ENCODE measurements at places on chromosomes 5 and 9. TPM values are rescaled to one million over a fixed set of nuclear protein-coding genes. Genes with fewer than 3 reads are reported as not detected.

GRCh38 chr9:96363175-96363967 is 20.1 kb downstream of the SLC35D2 start:
- DNase-seq, result no peak

DNA sequence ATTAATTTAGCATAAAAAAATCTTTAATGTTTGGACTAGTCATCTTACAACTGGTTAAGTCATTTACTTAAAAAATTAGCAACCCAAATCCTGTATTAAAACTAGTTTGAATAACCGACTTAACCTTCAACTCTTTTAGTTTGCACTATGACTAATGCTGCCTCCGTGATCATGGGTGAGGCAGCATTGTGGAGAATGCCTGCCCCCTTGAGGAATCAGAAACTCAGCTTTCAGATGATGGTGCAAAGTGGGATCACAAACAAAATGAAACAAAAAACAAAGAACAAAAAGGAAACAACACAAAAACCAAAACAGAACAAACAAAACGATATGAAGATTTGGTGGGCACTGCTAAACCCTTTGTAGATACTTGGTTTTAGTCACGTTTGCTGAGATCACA is 127.0 kb upstream of the PALM2AKAP2 start:
- no peak for DNase-seq

DNA sequence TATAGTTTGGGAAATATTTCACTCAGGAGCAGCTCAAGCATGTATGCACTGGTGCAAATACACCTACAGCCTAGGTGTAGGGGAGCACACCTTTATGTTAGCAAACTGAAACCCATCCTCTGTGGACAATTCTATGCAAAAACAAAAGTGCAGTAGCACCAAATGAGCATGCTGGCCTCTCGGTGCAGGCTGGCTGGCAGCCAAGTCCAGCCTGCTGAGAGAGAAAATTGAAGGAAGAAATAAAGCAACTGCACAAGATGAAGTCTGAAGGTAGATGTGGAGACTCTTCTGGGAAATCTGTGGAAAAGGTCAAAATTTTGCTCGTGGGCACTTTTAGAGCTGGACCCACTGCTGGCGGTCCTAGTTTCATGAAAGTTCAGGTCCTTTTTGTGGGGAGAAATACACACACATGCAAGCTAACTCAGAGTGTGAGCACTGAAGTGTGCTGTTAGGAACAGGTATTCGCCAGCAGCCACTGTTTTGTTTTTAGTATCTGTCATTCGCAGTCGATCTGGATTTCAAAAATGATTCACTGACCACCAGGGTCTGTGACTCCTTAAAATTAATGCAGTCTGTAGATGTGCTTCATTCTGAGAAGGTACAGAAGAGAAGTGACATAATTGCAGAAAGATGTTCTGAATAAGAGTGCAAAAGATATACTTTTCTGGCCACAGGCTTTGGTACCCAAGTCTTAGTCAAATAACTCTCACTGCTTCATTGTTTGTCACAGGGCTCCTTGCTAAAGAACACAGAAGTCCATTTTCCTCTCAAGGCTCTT is 281.7 kb downstream of the PARP8 start:
- DNase-seq, result no peak

- DNase-seq, result no peak
Measured at GRCh38 chr9:4106760-4107143, 193.1 kb downstream of the GLIS3 start.

The SLC34A1 gene
- total RNA-seq, result not detected

The CYSRT1 gene
- total RNA-seq, result 0.32 TPM

DNA sequence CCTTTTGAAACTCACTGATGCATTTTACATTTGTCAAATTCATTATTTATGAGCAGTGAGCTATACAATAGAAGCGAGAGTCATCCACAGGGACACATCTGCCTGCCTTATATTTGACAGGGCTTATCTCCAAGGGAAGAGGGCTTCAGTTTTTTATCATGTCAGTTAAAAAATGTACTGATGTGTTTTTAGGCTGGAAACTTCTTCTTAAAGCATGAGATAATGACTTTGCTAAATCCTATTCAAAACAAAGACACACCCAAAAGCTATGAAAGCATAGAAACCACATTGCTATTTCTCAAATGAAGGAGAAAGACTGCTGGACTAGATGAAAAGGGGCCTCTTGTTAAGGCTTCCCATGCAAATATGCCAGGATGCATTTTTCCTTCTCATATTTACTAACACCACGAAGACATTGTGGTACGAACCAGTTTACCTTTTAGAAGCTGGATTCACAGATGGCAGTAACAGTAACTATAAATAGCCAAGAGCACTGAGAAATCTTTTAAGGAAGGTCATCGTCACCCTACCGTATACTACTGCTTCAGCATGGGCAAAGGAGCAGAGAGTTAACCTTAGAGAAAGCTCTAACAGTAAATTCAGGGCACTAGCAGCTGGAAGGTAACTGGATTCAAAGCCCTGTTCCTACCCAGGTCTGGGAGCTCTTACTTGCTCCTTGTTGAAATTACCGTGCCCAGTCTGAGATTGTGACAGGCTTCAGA is 86.3 kb upstream of the IFNK start:
- no peak for DNase-seq

DNA sequence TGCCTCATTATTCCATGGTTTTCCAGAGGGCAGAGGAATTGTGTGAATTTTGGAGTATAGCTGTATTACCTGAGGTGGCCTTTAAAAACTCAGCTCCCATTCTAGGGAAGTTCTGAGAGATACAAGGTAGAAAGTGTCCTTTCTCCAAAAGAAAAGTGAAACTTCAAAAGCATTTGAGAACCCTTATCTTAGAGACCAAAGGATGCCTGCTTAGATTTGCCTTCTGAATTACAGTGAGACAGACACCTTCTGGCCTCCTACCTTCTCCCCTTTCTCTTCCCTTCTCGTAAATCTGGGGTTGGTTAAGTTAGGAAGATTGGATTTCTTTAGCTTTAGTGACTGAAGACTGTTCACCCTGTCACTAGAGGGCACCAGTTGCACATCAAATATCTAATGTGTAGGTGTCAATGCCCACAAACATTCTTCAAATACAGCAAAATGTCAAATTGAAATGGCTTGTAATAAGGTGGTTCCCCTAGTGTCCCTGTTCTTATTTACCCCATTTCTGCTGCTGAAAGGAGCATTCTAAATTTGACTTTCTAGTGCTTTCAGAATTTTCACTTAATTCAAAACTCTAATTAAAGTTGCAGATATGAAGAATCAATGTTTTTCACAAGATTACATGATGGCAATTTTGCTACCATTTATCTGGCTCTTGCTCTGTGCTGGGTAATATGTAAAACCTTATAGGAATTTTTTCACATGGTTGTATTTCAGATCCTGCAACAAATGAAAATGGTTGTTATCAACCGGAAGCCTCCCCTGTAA is 46.7 kb downstream of the PRRC1 start:
- peak; percentile 68 for DNase-seq

- DNase-seq, result no peak
Measured at GRCh38 chr5:119292701-119293515, 62.9 kb upstream of the TNFAIP8 start.

DNA sequence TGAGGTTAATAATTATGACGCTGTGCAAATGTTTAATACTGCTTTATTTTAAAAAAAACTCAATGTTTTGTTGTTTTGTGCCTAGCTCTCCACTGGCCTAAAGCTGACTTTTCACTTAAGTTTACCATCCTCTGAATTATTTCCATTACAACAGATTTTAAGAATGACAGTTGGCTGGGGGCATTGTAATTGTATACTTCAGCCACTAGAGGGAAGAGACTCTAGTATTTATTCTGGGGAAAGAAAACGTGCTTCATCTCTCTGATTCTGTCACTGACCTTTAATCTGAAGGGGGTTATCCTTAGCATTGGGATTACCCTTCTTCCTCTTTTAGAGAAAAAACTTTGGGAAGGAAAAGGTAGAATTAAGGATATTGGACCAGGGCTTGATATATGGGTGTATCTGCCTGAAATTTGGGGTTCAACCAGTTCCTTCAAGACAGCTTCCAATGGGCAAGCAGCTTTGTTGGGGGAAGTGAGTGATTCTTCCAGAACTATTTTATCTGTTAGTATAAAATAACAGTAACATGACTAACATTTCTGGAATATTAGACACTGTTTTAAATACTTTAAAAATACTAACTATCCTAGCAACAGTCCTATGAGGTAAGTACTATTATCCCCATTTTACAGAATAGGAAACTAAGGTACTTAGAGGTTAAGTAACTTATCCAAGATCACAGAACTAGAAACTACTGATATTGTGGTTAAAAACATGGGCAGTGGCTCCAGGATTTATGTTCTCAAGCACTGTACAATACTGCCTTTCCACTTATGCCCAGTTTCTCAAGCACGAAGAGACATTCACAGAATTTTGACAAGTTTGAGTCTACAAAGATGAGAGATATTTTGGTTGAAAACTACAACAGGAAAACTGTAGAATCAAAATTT is 208.4 kb downstream of the CD180 start:
- peak; percentile 43 for DNase-seq

- DNase-seq, result no peak
Measured at GRCh38 chr5:6791031-6791430, 77.8 kb downstream of the TENT4A start.

- no peak for DNase-seq
Measured at GRCh38 chr9:131808291-131808690, 68.4 kb upstream of the RAPGEF1 start.

DNA sequence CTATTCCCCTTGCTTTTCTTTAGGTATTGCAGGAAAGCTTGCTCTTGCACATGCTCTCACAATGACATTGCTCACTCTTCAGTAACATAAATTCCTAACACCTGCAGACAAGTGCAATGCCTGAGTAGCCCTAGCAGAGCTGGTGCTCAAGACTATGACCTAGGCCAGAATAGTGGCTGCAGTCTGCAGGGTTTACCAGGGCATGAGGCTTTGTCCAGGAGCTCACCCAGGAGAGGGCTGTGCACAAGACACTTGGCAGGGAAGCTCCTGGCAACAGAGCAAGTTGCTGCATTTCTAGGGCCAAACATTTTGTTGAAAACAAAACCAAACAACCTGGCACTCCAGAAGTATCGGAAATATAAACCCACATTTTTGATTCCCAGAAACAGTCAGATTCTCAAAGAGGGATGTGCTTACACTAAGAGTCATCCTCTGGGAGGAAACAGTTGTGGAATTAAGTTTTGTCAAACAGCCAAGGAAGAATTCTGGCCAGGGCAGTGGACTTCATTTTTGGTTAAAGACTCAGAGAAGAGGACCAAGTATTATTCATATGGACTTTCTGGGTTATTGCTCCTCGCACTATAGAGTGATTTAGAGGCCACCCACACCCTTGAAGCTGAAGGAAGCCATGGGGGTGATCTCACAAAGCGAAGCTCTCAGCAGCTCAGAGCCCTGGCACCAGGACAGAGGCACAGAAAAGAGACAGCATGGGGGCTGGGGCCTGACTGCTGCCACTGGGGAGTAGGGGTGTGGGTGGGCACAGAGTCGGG is 44.9 kb downstream of the MACROH2A1 start:
- no peak for DNase-seq

DNA sequence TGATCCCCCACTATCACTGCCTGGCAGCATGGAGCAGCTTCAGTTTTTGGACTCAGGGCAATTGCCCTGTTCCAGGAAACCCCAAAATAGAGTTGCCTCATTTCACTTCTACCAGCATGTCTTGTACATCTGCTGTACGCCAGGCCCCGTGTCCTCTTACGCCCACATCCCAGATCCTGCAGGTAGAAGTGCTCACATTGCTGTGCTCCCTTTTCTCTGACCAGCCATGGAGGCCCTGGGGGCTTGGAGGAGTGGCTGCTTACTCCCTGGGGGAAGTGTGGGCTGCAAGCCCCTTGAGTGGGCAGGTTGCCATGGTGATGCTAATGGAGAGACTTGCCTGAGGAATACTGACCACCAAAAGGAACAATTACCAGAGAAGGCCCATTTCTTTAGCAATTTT is 55.6 kb upstream of the KCNIP1 start:
- DNase-seq, result no peak

- DNase-seq, result no peak
Measured at GRCh38 chr5:162288647-162289296, 221.2 kb downstream of the GABRG2 start.

The PRELID2 gene
- total RNA-seq, result 2.7 TPM

The MAMDC2 gene
- not detected for total RNA-seq

DNA sequence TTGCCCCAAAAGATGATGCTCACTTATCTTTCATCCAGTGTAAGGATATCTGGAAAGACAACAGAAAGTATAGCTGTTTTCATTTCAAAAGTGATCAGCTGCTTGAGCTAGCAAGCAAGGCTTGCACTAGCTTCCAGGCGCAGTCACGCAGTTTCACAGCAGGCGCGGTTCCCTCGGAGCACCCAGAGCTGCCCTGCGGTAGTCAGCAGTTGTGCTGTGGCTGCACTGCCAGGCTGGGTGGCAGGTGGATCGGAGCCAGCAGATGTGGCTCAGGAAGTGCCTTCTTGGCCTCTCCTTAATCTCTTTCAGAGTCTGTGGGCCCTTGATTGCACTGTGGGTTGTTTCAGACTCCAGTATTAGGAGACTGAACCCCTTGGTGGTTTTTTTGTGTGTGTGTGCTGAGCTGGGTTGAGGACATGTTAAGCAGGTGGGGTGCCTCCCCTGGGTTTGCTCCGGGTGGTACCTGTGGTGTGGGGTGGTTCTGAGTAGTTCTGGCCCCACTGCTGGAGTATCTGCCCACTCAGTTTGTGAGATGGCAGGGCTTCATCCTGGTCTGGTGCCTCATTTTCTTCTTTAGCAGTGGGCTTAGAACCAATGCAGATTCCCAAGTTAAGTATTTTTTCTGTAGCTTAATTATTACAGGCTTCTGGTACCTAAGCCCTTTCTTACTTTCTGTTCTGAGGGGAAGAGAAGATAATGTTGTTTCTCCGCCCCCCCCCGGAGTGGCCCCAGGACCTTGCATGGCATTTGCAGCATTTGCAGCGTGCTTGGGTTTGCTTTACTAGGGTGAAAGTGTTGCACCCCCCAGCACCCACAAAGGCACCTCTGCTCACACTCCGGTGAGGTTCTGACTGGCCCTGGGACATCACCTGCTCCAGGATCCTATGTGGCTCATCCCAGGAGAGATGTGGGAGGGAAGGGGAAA is 16.4 kb downstream of the TENT4A start:
- DNase-seq, result no peak

DNA sequence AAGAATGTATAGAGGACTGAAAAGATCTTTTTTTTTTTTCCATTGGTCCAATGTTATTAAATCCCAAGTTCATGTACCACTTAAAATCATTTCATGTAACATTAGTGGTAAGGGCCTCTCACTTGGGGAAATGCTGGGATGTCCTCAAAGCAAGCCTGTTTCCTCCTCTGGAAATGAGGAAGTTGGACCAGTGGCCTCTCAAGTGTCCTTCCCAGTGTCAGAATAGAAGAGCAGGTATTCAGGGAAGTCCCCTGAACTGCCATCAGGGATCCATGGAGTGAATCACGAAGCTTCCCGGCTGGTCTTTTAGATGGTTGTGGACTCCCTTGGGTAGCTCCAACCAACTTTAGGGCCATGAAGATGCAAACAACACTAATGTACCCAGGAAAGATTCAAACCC is 55.2 kb upstream of the AFAP1L1 start:
- no peak for DNase-seq

The SH3GL2 gene
- not detected for total RNA-seq

The PCA3 gene
- total RNA-seq, result not detected

DNA sequence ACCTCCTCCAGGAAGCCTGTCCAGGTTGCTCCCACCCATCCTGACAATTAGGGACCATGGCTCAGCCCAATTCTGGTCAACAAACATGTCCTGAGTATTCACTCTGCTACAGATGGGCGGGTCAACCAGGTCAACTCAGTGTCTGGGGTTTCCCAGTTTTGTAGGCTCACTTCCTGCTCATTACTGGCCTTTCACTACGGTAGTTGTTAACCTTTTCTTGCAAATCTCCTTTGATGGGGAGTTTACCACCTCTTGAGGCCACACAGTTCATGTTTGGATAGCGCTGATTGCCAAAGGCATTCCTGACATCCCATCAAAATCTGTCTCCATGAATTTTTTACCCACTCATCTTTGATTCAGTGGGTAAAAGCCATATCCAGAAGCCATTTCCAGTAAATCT is 13.8 kb downstream of the TMEM8B start:
- peak; percentile 45 for DNase-seq

Data from B cell (primary cell).